Suprapubic skin (tissue), 4 donors: ENCODE measurements at places on chromosomes 11 and 22.

DNA sequence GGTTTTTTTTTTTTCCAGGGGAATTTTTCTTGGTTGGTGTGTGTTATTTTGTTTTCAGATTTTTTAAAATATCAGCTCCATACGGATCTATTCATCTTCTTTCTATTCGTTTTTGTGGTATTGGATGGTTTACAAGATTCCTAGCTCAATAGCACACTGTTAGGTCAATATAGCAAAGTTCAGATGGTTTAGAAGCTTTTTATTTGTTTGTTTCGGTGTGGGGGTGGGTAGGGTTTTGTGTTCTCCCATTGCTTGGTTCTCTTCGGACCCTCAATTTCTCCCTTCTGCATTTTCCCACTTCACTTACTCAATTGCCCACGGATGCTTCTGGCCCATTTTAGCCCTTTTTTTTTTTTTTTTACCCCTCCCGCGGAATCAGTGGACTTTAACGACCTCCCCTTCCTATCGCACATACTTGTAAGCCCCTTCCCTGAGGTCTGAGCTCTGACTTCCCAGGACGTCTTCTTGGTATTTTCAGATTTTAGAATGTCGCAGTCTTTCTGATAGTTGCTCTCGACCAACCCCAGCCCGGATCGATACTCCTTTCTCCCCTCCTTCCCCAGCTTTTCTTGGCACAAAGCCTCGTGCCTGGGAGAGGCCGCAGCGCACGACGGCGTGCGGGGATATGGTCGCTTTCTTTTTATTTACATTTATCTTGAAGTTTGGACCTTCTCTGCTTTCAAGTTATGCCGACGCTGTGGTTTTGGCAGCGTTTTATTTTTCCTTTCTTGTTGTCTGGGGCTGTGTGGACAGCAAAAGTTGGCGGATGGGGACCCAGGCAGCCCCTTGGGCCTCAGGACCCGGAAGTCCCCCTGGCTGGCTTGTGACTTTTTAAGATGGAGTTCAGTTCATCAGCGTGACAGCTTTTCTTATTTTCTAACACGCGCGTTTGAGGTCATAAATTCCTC lies 4.4 kb upstream of the SPDYC start:
- no peak for DNase-seq

DNA sequence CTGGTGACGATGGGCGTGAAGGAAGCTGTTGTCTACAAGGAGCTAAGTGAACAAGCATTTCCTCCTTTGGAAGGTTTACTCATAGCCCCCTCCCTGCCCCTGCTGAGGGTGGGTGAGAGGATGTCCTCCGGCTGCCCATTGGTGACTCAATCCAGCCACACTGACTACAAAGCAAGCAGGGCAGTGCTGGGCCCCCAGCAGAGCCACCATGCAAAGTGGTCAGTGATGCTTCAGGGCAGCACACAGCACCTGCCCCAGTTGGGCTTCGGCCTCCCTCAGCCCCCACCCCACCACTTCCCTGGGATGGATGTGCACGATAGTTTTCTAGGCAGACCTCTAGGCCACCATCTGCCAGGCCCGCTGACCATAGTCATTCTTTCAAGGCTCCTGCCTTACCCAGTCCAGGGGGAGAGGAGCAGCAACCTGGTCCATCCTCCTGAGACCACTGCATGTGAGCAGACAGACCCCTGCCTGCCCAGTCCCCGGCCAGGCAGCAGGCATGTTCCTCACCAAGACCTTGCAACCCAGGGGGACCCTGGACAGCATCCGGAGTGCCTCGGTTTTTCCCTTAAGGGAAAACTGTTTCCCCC lies 125.1 kb downstream of the BCR start:
- peak; percentile 70 for DNase-seq

- DNase-seq: no peak
These were observed 5.1 kb downstream of the SYT12 start for GRCh38 chr11:67027943-67028542.

DNA sequence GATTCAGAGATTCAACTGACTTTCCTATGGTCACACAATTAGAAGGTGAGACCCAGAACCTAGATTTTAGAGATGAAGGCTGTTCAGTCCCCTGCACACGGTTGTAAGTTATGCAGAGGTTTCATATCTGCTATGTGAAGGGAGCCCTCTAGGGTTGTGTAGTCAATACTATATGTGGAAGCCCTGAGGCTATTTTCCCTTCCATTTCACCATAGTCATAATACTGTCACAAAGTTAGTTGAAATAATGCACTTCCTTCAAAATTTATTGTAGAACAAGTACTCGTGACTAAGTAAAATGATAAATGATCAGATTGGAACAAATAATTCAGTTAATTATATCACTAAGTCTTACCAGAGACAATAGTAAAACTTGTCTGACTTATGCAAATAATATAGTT lies 48.8 kb downstream of the ENDOD1 start:
- DNase-seq: no peak

DNA sequence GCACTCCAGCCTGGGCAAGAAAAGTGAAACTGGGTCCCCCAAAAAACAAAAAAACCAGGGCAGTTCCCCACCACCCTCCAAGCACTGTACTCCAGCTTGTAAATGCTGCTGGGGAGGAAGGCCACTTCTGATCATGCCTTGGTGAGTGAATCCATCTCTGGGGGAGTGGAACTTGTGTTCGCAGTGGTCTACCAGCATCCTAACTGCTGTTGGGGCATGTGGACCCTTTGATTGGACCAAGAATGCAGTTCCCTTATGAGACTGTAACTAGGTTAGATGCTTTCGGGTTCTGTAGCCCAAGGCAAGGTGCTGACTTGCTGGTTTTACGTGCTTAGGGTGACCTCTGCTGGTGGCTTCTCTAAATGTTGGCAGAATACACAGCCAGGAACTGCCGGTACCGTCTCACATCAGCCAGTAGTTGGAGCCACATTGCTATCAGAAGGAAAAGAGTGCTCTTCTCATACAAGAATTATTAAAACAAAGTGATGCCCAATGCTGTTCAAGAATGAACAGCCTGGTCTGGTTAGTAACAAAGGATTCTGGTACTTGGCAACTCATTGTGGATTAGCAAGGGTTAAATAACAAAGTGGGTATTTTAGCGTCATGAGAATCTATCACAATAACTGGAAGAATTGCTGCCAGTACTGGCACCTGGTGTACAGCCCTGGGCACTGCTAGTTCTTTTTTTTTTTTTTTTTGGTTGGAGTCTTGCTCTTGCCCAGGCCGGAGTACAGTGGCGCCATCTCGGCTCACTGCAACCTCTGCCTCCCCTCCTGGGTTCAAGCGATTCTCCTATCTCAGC lies 13.0 kb downstream of the EIF1AD start:
- DNase-seq: peak; percentile 92

- no peak for DNase-seq
These were observed 11.7 kb downstream of the SAA1 start for GRCh38 chr11:18277565-18278271.

- no peak for DNase-seq
These were observed 39.9 kb upstream of the NAV2 start for GRCh38 chr11:19672586-19673206.
